ENCODE measurements at places on chromosomes 7 and 10.

- DNase-seq = no peak
Measured at GRCh38 chr7:139103057-139103815, 6.3 kb downstream of the ZC3HAV1 start.

- no peak for DNase-seq
Measured at GRCh38 chr10:61662794-61663259, at the start of gene CABCOCO1. TSS of gene CABCOCO1 (plus strand) at chr10:61662929. CDS start at chr10:61662973, 44 bp downstream.

GRCh38 chr7:47707583-47707982, 125.7 kb upstream of the TNS3 start:
- no peak for DNase-seq

DNA sequence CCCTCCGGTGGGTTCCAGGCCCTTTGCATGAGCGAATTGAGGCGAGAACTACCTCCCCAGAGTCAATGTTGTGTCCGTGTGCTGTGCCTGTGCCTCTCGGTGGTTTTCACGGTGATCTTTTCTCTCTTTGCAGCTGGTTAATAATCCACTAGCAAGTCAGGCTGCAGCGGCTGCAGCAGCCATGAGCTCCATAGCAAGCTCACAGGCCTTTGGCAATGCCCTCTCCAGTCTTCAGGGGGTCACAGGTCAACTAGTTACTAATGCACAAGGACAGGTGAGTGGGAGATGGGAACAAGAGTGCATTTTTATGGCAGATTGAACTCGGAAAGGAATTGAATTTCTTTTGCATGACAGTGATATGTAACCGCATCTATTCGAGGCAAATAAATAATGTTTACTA, 159.7 kb upstream of the YAE1 start:
- DNase-seq = no peak

DNA sequence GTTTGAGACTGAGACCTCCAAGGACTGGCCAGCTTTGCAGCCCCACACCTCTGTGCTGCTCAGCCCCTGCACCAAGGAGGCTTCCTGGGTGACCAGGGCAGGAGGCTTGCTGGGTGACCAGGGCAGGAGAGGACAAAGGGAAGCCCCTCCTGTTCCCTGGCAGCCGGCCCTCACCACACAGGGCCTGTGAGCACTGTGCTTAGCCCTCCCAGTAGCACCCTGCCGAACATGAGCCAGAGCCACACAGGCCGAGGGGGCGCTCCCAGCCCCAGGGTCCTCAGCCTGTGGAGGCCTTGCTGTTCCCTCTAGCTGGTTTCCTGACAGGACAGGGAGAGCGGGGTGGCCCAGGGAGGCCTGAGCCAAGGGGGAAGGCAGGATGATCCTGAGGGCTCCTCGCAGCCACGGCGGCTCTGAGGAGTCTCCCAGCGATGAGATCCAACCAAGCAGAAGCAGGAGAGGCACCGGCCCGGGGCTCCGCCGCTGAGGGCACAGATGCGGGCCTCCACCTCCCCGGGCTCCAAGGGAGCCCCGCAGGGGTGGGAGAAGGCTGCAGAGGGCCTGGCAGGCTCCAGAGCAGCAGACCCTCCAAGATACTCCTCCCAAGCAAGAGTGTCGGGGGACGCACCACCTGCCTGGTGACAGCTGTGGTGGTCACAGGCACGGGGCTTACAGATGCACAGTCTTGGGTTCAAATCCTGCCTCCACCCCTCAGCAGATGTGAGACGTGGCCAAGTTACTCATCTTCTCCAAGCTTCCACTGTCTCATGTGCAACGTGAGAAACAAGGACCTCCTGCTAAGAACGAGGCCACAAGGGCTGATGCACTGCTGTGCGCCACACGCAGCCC, 22.5 kb downstream of the WDR86 start:
- no peak for DNase-seq

- no peak for DNase-seq
Measured at GRCh38 chr10:8095959-8096358, 41.5 kb downstream of the GATA3 start.

DNA sequence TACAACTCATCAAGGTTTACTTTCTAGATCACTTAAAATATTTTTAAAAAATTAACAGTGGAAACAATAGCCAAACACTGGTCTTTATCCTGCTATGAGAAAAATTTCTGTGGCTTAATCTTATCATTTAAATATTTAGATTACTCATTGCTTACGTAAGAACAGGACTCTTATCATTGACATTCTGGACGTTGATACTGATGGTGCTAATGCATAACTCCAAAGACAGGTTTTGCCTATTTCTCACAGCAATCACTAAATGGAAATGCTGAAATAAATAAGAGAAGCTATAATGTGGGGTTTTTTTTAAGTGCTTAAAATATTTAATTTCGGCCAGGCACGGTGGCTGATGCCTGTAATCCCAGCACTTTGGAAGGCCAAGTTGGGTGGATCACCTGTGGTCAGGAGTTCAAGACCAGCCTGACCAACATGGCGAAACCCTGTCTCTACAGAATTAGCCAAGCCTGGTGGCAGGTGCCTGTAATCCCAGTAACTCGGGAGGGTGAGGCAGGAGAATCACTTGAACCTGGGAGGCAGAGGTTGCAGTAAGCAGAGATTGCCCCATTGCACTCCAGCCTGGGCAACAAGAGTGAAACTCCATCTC, 195.0 kb downstream of the HGF start:
- peak; percentile 40 for DNase-seq

- DNase-seq = no peak
Measured at GRCh38 chr10:12690525-12691126, 310.9 kb downstream of the CCDC3 start.

DNA sequence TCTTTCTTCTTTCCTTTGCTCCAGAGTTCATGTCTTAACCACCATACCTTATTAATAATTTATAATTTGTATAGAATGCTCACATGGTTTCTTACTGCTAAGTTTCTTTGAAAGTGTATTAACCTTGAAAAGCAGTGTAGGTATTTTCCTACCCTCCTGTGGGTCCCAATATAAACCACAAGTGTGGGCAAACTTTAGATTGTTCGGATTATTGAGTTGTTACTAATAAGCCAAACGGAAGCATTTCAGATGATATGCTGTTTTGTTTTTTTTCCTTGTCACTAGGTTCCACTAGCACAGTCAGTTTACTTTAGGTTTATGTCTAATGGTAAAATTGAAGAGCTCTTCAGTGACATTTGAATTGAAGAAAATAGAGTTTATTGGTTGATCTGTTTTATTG, 10.2 kb downstream of the SSBP1 start:
- DNase-seq = no peak

- no peak for DNase-seq
Measured at GRCh38 chr10:75470901-75471300, 39.5 kb downstream of the LRMDA start.

DNA sequence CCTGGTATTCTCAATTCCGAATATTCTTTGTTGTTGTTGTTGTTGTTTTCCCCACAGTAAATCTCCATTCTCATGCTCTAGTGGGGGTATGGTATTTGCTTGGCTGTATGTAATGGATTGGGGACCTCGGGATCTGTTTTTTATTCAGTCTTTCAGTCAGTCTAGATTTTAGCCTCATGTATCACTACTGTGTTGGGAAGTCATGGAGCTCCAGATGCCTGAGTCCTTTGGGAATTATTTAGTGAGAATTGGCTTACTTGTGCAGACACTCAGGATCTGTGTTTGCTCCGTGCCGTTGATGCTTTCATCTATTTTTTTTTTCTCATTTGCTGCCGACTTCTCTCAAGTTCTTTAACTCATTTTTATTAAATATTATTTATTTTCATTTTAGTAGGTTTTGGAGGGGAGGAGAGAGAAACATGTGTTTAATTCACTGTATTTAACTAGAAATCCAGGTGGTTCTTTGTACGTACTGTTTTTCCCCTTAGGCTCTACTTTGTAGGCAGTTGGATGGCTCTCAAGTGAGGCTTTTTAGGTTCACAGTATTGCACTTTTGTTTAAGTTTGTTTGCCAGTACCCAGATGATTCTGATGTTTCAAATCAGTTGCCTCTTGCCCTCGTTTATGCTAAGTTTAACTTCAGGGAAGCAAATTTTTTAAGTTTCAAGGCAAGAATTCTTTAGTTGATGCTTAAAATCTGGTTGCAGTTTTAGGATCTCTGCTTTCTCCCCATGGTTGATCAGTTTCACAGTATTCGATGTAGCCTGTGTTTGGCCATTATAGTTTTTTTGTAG, 36.9 kb downstream of the ZNRF2 start:
- DNase-seq = peak; percentile 43

GRCh38 chr7:86257894-86258293, 385.8 kb upstream of the GRM3 start:
- DNase-seq = no peak

GRCh38 chr7:137360087-137360679, 16.6 kb upstream of the PTN start:
- peak; percentile 0 for DNase-seq

- DNase-seq = no peak
Measured at GRCh38 chr10:61456095-61456789, 3.1 kb upstream of the TMEM26 start.

GRCh38 chr7:12137283-12137682, 73.8 kb upstream of the TMEM106B start:
- DNase-seq = peak; percentile 17

GRCh38 chr7:140686921-140687320, 9.6 kb upstream of the NDUFB2 start:
- no peak for DNase-seq
